Stimulated activated CD4-positive, alpha-beta T cell treated with anti-CD3 and anti-CD28 coated beads, Interleukin-12 subunit alpha, Interleukin-12 subunit beta, amount 100 ng/mL, for 48 hours (primary cell): ENCODE measurements at places on chromosomes 5 and 9.

DNA sequence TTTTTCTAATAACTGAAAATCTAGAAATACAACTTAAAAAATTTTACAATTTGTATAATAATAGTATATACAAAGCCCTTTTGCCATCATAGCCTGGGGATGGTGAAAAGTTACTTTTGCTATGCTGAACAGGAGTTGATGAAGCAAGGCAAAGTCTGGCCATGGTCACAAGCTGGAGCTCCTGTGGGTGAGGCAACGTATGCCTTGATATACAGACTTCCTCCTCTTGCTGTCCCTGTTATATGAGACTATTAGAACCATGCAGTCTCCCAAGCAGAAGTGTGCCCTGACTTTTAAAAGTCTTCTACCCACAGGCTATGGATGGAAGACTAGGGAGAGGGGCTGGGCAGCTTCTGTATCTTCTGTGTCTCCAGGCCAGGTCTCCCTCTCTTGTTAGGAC lies 15.7 kb downstream of the FAM151B start:
- DNase-seq: no peak

DNA sequence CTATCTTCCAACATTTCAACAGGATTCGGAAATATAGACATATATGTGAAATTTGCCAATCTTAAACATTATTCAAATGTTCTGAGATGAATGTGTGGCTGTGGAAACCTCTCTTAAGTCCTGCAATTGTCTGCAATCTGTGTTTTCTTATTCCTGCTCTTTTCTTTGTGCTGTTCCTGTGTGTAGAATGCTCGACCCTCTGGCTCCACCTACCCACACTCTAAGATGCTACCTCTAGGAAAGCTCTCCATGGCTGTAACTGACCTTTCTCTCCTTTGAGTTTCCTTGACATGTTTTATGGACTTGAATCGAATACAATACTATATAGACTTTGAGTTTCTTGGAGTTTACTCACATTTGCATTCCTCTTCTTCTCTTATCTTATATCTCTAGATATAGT lies 120.6 kb upstream of the ASTN2 start:
- DNase-seq: no peak

- DNase-seq: no peak
Measured at GRCh38 chr9:125942125-125942524, 195.0 kb downstream of the PBX3 start.

DNA sequence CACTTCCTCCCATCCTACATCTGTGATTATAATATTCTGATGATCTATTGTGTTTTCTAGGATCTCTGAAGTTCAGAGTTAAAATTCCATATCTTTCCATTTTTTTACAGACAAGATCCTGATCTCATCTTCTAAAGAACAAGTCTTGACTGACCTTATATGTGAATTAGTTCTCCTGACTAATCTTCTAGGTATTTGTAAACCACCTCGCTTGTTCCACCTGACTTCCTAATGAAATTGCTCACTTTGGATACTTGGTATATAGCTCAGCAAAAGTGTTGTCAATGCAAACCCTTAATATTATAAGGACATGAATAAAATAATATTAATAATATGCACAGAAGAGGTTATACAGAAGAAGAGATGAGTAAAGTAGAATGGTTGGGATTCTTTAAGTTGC lies 68.2 kb upstream of the NR4A3 start:
- no peak for DNase-seq

GRCh38 chr5:181281077-181281983 lies 20.4 kb upstream of the TRIM52 start:
- no peak for DNase-seq

- no peak for DNase-seq
Measured at GRCh38 chr5:80387063-80387768, 20.6 kb upstream of the ZFYVE16 start.

- no peak for DNase-seq
Measured at GRCh38 chr9:35577486-35577885, 27.6 kb upstream of the TESK1 start.

GRCh38 chr5:90161414-90161813 lies 248.1 kb downstream of the CETN3 start:
- no peak for DNase-seq

- peak; percentile 53 for DNase-seq
Measured at GRCh38 chr5:1793301-1793740, 6.3 kb downstream of the MRPL36 start.

GRCh38 chr9:74577956-74578355 lies 80.8 kb downstream of the RORB start:
- no peak for DNase-seq

DNA sequence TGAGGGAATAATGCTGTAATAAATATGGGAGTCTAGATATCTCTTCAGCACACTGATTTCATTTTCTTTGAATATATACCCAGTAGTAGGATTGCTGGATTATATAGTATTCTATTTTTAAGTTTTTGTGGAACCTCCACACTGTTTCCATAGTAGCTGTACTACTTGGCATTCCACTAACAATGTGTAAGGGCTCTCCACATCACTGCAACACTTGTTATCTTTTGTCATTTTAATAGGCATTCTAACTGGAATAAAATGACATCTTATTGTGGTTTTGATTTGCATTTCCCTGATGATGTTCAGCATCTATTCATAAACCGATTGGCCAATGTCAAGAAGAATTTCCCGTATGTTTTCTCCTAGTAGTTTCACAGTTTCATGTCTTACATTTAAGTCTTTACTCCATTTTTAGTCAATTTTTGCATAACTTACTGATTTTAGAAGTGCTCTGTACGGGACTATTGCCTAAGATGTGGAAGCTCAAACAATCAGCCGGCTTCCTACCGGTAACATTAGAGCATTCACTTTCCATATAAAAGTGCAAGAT lies 1078.8 kb downstream of the TAF11L14 start:
- DNase-seq: no peak

DNA sequence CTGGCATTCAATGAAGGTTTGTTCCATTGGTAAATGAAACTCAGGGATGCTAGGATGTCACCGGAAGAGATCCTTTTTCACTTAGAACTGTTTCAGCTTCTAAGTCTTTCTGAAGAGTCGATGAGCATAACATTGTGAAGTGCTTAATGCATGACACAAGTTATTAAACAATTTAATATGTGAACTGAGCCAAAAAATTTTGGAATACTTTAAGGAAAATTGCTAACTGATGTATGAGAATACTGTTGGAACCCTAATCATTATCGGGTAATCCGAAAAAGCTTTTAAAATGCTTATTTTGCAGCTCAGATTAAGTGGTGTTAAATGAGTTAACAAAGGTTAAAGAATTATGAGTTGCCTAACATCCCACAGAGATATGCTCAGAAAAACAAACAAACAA lies 34.9 kb downstream of the DMRT2 start:
- no peak for DNase-seq

GRCh38 chr5:165360366-165360765 lies 1854.9 kb downstream of the MAT2B start:
- no peak for DNase-seq

GRCh38 chr9:135920973-135921585 lies 13.7 kb upstream of the CAMSAP1 start:
- DNase-seq: no peak

DNA sequence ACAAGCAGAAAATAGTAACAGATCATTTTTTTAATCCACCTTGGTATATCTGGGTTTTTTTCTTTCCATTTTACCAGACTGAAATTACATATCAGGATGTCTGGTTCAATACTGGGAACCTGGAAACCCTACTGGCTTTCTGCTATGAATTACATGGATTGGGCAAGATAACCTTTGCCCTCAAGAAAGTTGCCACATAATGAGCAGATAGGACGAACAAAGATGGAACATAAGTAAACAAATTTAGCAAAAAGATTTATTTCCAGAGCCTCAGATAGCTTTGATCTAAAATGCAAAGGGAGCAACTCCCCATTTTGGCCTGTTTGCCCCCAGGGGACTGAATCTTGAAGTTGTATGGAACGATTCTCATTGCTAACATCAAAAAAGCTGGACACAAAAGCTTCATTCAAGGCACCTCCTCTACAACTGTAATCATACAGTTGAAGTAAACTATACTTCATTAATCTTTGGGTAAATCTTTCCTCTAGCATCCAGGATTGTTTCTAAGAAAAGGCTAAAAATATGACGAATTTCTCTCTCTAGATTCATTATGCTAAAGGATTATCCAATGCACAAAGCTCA lies 131.6 kb upstream of the PTGER4 start:
- DNase-seq: no peak

- no peak for DNase-seq
Measured at GRCh38 chr5:1886846-1887587, 4.3 kb upstream of the IRX4 start.
